Kidney (tissue), 22 donors: ENCODE measurements at places on chromosomes 13 and 19.

DNA sequence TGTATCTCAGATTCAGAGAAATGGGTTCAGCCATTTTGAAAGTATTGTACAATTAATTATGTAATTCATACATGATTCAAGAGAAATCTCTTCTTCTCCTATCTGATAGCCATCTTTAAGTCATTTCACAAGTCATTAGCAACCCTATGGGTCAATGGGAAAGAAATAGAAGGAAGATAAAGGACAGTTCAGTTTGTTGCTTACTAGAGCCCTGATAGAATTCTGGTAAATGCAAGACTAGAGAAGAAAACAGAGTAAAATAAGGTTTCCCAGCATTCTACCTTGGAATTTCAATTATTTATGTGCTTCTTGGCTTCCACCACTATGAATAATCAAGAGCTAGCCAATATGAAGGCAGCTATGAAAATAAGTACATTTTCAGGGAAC, 117.7 kb downstream of the LHFPL6 start:
- no peak for DNase-seq

- no peak for DNase-seq
These were observed 16.0 kb upstream of the EIF3G start for GRCh38 chr19:10135551-10136334.

GRCh38 chr19:10603084-10603872, 16.2 kb upstream of the AP1M2 start:
- peak; percentile 61 for DNase-seq

GRCh38 chr13:111973605-111974340, 93.2 kb upstream of the SOX1 start:
- no peak for DNase-seq

DNA sequence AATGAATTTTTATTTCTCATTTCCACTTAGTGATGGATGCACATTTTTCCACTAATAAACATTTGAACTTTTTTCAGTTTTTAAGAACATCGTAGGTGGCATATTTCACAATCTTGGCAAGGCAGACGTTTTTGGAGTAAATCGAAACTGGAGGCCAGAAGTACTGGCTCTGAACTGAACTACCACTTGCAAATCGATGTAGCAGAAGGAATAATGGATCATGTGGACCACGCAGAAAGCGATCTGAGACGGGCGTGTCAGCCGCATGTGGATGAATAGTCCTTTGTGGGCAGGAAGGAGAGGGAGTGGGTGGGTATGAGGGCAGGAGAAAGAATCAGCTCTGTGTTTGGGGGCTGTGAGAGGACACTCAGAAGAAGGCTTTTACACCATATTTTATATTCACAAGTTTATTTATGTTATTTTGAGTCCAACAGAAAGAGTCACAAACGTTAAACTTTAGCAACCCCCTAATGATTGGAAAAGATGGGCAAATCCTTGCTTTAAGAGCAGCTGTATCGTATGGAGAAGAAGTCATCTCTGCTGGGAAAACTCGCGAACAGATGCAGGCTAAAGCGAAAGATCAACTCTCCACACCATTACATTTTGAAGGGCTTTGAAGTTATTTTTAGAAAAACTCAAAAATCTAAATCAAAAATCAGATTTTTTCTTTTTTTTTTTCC, 90.5 kb downstream of the COL4A2 start:
- DNase-seq, result no peak

GRCh38 chr13:86510792-86511191, 711.6 kb upstream of the SLITRK6 start:
- DNase-seq, result no peak
